ENCODE measurements at places on chromosomes 1 and 21.

GRCh38 chr1:178411756-178412399 lies 84.9 kb downstream of the CLEC20A start:
- no peak for DNase-seq

DNA sequence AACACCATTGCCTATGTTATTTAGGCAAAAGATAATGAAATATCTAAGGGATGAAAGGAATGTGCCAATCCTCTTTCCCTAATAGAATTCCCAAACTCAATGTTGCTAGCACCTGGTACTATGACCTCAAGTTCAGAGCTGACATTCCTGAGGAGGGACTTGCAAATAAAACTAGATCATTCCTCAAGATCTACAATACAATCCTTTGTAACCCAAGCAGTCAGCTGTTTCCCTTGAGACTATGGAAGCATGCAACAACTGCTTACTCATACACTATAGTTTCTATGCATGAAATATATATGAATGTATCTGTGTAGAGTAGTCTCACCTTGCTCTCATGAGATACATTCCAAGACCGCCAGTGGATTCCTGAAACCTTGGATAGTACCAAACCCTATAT lies 65.0 kb downstream of the ABL2 start:
- no peak for DNase-seq

DNA sequence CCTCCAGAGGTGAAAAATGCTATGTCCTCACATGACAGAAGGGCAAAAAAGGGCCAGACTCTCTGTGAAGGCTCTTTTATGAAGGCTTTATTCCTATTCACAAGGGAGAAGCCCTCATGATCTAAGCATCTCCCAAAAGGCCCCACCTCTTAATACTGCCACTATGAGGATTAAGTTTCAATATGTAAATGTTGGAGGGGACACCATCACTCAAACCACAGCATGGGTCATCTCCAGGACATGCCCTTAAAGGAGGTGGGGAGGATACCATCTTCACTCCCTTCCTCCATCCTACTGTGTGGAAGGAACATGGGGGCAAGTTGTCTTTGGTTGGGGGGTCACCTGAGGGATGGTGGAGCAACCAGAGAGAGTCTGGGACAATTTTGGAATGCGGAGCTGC lies 170.1 kb downstream of the TRIM33 start:
- no peak for DNase-seq

DNA sequence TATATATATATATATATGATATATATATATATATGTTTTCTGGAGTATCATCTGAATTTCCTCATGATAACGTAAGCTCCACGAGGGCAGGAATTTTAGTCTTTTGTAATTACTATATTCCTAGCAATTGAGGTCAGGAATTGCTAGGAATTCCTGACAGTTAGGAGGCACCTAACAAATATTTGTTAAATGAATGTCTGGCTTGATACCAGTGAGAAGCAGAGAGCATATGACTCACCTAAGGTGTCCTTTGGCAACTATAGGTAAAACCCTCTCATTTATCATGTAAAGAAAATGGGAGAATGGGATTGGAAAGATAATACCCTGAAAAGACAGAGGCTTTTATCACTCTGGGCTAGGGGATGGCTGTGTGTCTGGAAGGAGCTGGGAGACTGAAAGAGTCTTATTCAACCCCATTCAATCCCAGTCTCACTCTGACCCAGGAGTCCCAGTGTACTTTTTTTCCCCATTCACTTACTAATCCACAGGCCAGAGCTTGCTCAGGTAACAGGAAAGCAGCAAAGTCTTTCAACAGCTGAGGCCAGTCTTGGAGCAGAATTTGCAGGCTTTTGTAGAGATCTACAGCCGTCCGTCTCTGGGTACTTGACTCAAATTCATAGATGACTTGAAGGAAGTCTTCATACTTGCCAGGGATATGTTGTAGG lies 71.2 kb downstream of the DAP3 start:
- no peak for DNase-seq

DNA sequence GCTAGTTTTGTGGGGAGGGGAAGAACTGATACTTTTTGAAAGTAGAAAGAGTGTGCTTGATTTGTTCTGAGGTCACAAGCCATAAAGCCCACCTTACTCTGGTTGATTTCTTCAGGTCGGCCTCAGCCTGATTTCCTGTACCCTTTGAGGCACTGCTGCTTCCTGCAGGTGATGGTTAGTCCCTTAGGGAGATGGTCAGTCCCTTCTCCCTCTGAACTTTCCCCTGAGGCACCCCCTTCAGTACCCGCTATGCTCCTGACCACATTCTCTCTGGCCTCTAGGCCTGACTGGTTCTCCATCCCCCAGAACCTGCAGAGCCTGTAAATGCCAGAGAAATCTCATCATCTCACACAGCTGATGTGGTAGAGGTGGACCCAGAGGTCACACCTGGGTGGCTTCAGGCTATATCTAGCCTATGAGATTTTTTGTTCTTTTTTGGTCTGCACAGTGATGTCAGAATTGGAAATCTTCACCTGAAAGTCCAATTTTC lies 15.0 kb upstream of the ID3 start:
- DNase-seq = no peak

DNA sequence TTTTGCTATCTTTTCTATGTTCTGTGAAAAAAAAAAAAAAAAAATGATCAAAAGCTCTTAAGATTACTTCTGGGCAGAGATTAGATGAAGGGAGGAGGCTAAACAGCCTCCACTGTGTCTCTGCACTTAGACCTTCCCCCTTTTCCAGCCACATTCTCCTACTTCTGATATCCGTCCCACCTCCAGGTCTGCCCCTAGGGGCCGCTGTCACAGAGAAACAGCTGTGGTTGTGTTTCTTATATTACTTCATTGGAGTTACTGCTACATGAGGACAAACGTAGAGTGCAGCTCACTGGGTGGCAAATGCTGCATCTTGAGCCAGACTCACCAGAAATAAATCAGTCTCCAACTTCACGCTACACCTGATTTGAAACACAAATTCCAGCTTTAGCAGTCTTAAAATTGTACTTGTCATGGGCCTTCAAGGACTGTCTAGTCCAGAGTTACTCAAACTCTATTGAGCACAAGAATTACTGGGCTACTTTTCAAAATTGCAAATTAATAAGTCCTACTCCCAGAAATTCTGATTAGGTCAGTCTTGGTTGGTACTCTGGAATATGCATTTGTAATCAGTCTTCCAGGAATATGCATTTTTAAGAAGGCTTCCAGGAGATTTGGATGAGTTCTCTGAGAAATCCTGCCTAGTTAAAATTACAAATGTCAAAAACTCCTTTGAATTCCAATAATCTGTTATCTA lies 125.2 kb upstream of the PTBP2 start:
- no peak for DNase-seq

- DNase-seq = no peak
Observed at GRCh38 chr1:116306102-116306501, 66.9 kb upstream of the ATP1A1 start.

DNA sequence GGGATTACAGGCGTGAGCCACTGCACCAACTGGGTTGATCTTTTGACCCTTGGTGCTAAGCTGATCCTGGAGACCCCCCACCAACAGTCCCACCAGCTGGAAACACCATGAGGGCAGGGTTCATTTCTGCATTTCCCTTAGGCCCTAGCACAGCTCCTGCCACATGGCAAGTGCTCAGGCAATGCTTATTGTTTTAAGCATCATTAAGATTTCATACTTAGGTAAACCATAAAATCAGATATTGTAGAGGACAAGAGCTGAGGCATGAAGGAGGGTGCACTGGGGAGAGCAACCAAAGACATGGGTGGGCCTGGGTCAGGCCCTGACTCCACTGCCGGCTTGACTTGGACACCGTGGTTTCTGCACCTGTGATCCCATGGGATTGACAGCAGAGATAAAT lies 17.7 kb downstream of the CHIT1 start:
- DNase-seq = no peak

DNA sequence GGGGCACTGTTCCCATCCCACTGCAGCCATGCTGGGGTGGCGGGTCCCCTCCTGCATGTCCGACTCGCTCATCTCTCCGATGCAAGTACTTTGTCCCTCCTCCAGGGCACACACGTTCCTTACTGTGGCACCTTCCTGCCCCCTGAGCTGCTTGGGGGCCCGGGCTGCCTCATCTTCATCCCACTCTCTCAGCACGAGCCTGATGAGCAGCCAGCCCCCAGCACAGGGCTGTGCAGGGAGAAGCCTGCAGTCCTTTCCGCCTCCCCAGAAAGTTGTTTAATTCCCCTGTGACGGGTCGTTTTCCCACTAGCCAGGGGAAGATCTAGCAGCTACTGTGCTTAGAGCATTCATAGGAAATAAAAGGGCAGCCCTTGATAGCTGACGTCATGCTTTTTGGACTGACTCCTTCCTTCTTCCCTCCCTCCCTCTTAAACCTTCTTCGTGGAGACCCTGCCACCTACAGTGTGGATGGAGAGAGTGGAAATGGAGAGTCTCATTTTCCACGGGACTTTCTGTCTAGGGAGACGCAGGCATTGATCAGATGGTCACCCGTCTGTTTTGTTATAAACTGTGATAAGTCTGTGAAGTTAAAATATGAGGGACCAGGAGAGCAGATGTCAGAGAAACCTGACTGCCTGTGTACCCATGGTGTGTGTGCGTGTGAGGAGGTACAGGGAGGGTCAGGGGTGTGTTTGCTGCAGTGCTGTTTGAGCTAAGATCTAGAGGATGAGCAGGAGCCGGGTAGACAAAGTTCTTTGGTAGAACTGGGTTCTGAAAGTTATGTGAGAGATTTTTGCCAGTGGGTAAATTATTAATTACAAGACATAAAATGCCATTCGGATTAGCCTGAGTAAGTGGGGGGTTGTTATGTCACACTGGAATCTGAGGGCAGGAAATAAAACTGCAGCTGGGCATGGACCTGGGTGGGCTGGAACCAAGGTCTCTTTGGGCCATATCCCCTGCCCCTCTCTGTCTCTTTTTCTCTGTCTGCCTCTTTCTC lies 34.3 kb downstream of the GPR137B start:
- no peak for DNase-seq

DNA sequence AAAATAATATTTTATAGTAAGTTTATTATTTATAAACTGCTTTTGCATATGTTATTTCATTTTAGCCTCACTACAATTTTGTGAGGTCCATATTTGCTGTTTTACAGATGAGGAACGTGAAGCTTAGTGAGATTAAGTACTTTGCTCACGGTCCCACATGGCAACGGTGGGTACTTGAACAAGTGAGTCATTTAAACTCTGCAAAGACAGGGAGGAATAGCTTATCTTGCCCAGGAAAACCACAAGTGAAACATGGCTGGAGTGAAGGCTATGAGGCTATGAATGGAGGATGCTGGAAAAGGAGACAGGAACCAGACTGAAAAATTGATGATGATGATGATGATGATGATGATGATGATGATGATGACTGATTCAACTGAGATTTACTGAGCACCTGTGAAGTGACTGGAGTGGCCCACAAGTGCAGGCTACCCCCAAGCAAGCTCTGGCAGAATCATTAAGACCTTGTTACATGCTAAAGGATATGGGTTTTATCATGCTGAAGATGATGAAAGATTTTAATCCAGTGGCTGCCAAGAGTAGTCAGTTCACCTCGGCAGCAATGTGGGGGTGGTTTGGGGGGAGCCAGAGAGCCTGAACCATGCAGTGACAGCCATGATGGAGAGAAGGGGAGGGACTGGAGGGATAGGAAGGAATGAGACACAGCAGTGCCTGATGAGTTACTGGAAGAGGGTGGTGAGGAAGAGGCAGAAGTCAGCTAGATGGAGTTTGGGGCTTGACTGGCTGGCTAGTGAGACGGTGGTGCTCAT lies 1.4 kb upstream of the ABCA4 start:
- no peak for DNase-seq

- DNase-seq = no peak
Observed at GRCh38 chr1:10682449-10683309, 113.8 kb downstream of the CASZ1 start.

DNA sequence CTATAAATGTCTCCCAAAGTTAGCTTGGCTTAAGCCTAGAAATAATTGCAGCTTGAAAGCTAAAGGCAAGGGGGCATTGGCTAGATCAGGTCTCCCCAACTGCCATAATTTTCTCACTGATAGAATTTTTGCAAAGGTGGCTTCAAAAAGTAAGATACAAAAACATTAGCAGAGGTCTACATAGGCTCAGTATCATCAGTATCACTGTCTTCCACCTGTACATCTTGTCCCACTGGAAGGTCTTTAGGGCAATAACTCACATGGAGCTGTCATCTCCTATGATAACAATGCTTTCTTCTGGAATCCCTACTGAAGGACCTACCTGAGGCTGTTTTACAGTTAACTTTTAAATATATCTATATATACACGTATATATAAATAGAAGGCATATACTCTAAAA lies 14.9 kb downstream of the OSBPL9 start:
- DNase-seq = no peak

- DNase-seq = no peak
Observed at GRCh38 chr1:52296345-52296744, 69.7 kb downstream of the CC2D1B start.

DNA sequence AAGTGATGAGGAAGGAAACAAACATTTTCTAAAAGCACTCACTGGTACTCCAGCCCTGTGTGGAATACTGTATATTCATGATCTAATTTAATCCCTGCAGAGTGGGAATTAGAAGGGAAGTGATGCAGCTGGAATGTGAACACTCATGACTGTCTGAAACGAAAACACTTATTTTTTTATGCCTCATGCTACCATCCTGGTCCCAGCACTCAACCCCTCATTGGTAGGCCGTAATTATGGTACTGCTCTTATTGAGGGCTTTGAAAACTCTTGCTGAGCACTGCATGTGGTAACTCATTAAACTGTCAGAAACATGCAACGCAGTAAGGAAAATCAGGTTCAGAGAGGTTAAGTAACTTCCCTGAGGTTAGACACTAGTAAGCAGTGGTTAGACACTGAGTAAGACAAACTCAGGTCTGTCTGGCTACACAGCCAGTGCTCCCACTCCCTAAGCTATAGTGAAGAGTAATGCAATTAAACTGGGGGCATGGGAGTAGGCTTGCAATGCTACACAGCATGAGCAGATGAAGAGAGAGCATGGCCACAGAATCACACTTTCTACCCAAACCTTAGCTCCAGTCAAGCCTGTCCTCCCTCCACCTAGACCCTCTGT lies 17.3 kb upstream of the TNFSF4 start:
- no peak for DNase-seq

GRCh38 chr1:117123274-117123673 lies 1.7 kb upstream of the TRIM45 start:
- DNase-seq = no peak

GRCh38 chr1:162854245-162854882 lies 6.6 kb downstream of the CCDC190 start:
- DNase-seq = peak; percentile 15

DNA sequence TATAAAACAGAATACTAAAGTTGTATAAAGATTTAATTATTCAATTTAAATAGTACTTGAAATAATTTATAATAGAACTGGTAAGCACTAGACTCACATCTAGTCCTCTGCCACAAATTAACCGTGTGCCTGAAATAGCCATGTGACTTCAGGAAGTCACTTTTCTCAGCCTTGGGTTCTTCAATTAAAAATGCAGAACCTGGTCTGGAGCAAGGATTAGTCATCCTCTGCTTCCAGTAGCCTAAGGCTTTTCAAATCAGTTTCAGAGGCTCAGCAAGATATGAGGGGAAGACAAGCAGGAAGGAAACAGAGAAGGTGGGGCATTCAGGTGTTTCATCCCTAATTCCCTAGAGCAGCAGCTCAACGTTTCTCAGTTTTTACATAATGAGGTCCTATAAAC lies 23.0 kb downstream of the DPH5 start:
- DNase-seq = no peak

Measured in activated CD4-positive, alpha-beta T cell treated with anti-CD3 and anti-CD28 coated beads for 1 hour (primary cell).